ENCODE measurements at places on chromosomes 6 and 20.

- no peak overlapping the region for H3K4me3 ChIP-seq
- no peak overlapping the region for H3K27ac ChIP-seq
- H3K36me3 ChIP-seq = no peaks in the 10 kb centered on the region
- H3K4me1 ChIP-seq = peaks cover 26% of the 10 kb centered on the region
- no peak for DNase-seq
Observed at GRCh38 chr6:138971601-138972000, 16.5 kb downstream of the REPS1 start.

GRCh38 chr6:154893917-154894316, 101.2 kb upstream of the TIAM2 start:
- H3K27me3 ChIP-seq = no peaks in the 10 kb centered on the region
- no peak overlapping the region for H3K27ac ChIP-seq
- H3K4me1 ChIP-seq = no peaks in the 10 kb centered on the region
- no peak for DNase-seq
- H3K4me3 ChIP-seq = no peak overlapping the region

DNA sequence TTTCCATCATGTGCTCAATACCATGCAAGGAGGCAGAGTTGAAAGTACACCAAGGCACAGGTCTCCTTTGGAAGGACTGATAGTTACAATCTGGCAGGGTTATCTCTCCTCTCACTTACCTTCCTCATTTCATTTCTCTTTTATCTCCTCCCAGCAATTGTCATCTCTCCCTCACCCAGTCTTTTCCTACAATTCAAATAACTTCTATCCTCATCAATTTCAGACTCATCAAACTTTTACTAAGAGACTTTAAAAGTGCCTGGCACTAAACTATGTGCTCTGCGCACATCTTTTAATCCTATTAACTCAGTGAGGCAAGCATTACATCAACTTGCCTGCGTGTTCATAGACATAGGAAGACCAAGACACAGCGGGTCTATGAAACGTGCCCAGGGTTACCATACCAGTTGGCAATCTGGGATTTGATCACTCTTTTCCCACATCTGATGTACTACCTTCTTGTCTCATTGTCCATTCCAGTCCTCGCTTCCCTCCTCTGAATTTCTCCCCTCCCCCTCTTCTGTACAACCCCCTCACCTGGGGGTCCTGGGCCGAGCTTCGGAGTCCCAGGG, 1.2 kb downstream of the VARS1 start:
- H3K27me3 ChIP-seq = no peaks in the 10 kb centered on the region
- peak overlapping the region; percentile 73 for H3K27ac ChIP-seq
- DNase-seq = no peak
- H3K36me3 ChIP-seq = peaks cover 45% of the 10 kb centered on the region

DNA sequence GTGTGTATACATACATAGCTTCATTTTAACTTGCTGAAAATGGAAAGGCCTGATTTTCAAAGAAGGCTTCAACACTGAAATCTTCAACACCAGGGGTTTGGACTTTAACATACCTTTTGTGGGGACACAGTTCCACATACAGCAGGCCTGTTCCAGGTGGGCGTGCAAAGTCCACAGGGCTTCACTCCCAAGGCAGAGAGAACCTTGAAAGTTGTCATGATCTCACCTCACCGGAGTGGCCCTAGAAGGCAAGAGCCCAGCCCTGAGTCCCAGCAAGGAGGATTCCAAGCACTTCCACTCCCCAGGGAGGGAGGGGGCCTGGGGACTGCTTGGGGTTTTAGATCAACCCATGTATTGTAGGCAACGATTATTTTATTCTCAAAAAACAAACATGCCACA, 47.2 kb downstream of the TMEM242 start:
- H3K4me3 ChIP-seq = no peak overlapping the region
- H3K27me3 ChIP-seq = peaks cover 3% of the 10 kb centered on the region
- peaks cover 15% of the 10 kb centered on the region for H3K4me1 ChIP-seq
- H3K27ac ChIP-seq = no peak overlapping the region

DNA sequence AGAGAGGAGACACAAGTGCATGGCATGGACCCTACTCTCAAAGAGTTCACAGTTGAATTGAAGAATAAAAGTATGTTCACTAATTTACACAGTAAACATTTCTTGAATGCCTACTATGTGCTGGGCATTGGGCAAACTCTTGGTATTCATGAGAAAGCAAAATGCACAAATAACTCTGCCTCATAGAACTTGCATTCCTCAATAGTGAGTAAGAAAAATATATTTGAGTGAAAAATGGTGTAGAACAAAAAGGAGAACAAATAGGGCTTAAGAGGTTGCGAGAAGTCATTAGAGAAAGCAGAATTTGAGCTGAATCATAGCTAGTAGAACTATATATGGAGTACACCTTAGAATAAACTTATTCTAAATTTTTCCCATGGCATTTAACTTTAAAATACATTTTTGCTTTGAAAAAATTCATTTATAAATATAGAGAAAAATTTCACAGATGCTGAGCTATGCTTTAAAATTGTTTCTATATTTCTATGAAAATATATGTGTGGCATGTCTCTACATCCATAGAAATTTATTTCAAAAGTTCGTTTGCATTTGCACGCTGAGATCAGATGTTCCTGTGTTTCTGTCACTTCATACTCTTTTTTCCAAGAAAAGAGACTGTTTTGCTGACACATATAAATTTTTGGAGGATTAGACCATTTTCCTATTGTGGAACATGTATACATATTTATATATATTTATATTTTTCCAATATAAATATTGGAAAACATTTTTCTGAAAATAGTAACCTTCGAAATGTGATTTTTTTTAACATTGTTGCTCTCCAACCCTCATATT, 236.1 kb downstream of the KCNQ5 start:
- H3K27me3 ChIP-seq = no peaks in the 10 kb centered on the region
- peaks cover 7% of the 10 kb centered on the region for H3K4me1 ChIP-seq
- H3K4me3 ChIP-seq = no peak overlapping the region
- no peak overlapping the region for H3K27ac ChIP-seq
- no peak for DNase-seq

Data from activated CD4-positive, alpha-beta memory T cell treated with anti-CD3 and anti-CD28 coated beads, Interleukin-2, amount 10 ng/mL, durations not matched to agents 7 days and 5 days (primary cell).